ENCODE measurements at places on chromosomes 1 and 21.

GRCh38 chr1:12097321-12097720, 34.2 kb downstream of the TNFRSF8 start:
- DNase-seq = no peak

- no peak for DNase-seq
These were observed 225.6 kb upstream of the FGGY start for GRCh38 chr1:59071289-59071688.

GRCh38 chr1:238223076-238223640, 332.4 kb upstream of the ZP4 start:
- no peak for DNase-seq

- no peak for DNase-seq
These were observed 17.0 kb downstream of the ITGB2 start for GRCh38 chr21:44903689-44904088.

GRCh38 chr1:220219865-220220698, 52.2 kb downstream of the RAB3GAP2 start:
- DNase-seq = no peak

- no peak for DNase-seq
These were observed 464.2 kb upstream of the DAB1 start for GRCh38 chr1:57887964-57888491.

- no peak for DNase-seq
These were observed 39.1 kb downstream of the AKNAD1 start for GRCh38 chr1:108817811-108818210.

DNA sequence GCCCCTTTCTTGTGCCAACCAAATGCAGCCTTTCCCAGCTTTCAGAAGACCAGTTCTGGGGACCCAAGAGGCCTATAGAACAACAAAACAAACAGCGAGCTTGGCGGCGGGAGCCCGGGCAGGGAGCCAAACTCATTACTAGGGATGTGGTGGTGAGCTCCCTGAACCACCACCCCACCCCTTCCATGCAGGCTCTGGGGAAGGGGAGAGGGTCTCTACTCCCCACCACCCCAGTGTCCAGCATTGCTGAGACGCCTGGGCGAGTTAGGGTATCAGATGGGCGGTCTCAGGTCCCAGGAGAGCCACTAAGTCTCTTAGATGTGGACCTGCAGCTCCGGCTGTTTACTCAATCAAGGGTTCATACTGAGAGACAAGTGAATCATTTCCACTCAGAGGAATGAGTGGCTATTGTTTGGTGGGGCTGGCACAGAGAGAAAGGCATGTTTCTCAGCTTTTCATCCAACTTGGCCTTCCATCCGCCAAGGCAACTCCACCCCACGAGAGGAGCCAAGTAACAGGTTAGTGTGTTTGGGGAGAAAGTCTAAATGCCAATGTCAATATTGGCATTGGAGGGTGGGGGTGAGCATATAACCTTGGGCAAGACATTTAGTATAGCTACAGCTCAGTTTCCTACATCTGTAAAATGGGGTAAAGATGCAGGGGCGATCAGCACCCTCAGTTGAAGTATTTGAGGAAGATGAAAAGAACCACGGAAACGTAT, 40.9 kb downstream of the PLXNA2 start:
- no peak for DNase-seq

GRCh38 chr1:31004231-31004621, 61.3 kb downstream of the PUM1 start:
- DNase-seq = no peak

DNA sequence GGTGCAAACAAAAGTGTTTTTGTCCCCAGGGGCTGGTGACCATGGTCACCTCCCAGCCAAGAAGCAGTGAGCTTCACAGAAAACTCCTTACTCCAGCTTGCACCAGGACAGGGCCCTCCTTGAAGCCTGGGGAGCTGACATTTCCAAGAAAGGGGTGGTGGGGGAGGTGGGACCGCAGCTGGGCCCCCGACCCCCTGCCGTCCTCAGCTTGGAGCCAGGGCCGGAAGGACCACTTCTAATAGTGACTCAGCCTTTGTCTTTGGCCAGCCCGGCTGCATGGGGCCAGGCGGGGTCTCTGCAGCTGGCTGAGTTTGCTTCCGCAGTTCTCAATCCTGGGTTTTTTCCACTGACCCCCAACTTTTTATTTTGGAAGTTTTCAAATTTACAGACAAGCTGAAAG, 136.5 kb upstream of the POU3F1 start:
- no peak for DNase-seq

DNA sequence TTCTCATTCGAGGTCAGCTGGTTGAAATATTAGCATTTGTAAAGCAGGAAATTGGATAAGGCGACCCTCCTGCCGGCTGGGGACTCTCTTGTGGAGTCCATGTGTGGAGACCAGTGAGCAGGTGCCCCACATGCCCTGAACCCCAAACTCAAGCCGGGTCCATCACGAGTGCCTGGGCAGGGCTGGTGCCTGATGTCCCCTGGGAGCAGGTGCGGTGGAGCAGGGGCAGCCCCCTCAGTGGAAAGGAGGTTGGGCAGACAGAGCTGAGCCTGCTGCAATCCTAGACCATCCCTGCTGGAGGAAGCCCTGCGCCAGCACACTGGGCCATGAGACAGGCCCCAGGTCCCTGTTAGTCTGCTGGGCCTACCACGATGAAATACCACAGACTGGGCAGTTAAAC, 395.6 kb downstream of the NPHP4 start:
- DNase-seq = no peak

GRCh38 chr1:43585557-43585956, 54.9 kb downstream of the PTPRF start:
- no peak for DNase-seq

DNA sequence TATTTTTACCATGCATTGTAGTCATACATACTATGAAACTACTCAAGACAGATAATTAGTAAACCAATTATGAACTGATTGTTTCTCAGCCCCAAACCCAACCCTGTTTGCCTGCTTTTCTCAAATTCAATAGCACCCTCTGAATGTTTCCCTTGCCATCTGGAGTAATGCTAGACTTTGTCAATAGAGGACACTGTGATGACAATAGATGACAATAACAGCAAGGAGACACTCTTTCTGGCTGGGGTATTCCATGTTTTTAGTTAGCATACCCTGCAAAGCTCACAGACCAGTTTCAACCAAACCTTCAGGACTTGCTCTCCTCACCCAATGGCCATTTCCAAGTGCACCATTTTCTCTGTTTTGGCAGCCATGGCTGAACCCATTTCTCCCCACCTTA, 108.5 kb upstream of the LRRC7 start:
- no peak for DNase-seq

DNA sequence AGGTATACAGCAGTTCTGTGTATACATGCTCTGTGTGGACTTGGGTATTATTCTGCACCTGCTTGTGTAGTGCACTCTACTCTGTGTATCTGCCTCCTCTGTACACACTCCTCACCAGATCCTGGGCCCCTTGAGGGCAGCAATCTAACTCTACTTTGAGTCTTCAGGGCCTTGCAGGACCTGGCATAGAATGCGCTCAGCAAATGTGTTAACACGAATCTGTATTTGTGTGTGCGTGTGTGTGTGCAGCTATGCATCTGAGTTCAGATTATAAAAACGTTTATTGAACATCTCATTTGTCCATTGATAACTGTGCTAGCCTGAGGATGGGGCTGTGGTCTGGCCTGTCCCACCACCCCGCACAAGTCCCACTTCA, 3.9 kb upstream of the MEF2D start:
- no peak for DNase-seq

- no peak for DNase-seq
These were observed 8.4 kb downstream of the GSTM3 start for GRCh38 chr1:109732390-109732881.

DNA sequence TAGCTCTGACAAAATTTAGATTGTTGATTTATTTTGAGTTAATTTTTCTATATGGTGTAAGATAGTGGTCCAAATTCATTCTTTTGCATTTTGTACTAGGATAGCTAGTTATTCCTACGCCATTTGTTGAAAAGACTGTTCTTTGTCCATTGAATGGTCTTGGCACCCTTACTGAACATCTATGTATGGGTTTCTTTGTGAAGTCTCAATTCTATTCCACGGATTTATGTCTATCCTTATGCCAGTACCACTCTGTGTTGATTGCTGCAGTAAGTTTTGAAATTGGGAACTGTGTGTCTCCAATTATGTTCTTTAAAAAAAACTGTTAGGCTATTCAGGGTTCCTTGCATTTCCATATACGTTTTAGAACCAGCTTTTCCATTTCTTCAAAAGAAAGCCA, 145.7 kb downstream of the ZNF644 start:
- no peak for DNase-seq

DNA sequence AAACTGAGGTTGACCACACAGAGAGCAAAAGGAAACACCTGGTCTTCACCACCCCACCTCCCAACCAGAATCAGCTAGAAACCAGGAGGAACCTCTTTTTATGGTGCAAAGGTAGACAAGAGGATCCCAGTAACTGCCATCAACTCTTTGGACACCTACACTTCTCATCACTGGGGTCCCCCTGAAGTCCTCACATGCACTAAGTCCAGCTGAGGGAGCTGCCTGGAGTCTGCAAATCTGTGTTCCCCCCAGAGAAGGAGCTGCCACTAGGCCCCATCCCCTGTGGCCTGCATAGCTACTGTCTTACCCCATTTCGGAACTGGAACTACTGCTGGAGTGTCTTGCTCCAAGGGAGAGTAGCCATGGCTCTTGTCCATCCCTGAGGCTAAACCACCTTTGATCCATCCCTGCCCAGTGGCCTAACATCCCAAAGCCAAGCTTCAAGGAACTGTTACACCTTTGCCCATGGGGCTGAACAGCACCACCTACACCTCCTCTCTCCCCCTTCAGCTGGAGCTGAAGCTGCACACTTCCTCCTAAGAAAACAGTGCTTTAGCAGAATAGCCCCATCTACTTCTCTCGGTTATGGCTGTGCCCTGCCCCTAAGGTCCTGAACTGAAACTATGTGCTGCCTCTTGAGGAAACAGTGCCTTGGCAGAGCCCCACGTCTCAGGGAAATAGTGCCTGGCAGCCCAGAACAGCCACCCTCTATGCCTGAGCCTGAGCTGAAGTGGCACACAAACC, 85.4 kb upstream of the CD53 start:
- DNase-seq = no peak

- no peak for DNase-seq
These were observed 99.1 kb downstream of the ZP4 start for GRCh38 chr1:237791592-237791991.

DNA sequence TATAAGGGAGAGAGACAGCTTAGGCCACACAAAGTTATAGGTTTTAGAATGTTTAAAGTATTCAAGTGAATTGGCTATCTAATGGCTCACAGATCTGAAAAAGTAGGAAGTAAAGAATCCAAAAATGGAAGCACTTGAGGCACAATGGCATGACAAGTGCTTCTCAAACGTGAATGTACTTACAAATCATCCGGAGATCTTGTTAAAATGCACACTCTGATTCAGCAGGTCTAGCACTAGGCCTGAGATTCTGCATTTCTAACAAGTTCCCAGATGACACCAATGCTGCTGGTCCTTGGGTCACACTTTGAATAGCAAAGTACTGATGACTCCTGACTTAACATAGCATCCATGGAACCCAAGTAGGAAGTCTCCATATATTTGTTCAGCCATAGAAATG, 20.9 kb upstream of the AGL start:
- DNase-seq = no peak

DNA sequence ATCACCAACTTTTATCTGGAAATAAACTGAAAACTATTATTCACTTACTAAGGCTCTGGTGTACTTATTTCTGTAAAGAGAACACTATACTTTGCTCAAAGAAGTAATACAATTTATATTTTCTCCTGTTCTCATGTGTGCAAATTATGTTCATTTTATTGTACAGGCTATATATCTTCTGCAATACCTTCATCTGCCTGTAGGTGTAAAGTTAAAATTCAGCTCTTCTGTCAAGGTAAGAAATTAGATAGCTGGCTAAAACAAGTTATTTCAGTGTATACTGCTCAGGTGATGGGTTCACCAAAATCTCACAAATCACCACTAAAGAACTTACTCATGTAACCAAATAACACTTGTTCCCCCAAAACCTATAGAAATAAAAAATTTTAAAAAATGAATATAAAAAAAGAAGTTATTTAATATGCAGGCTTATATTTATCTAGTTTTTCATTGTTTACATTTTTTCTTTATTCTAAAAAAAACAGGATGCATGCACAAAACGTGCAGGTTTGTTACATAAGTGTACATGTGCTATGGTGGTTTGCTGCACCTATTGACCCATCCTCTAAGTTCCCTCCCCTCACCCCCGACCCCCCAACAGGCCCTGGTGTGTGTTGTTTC, 81.5 kb downstream of the PTGER3 start:
- DNase-seq = no peak
